Osteocyte (in vitro differentiated cells): ENCODE measurements at places on chromosomes 16 and 17. TPM values are rescaled to one million over a fixed set of nuclear protein-coding genes. Genes with fewer than 3 reads are reported as not detected.

Gene FLII
- 212 and 214 TPM in 2 replicates for total RNA-seq

Gene KRT24
- total RNA-seq, result not detected in 2 replicates

Gene EMP2
- 4.7 and 5.9 TPM in 2 replicates for total RNA-seq

Gene IRX5
- 3.6 and 4.3 TPM in 2 replicates for total RNA-seq

Gene ZNF232
- 7.9 and 8.5 TPM in 2 replicates for total RNA-seq

Gene PLA2G10
- not detected in 2 replicates for total RNA-seq

Gene KRTAP2-2
- total RNA-seq, result not detected in 2 replicates

Gene PIK3R5
- total RNA-seq, result not detected in 2 replicates

Gene CDH1
- 0.21 TPM in 1 of 2 replicates, not detected in the other for total RNA-seq

Gene NTN1
- total RNA-seq, result 19.9 and 21.4 TPM in 2 replicates

Gene KDM6B
- 52.9 and 53.7 TPM in 2 replicates for total RNA-seq

Gene HNF1B
- total RNA-seq, result 7.3 and 8.1 TPM in 2 replicates

Gene ORC6
- 8.5 and 8.8 TPM in 2 replicates for total RNA-seq

Gene TSPOAP1
- 0.05 TPM in 1 of 2 replicates, not detected in the other for total RNA-seq

Gene CCL16
- total RNA-seq, result not detected in 2 replicates

GRCh38 chr17:19000531-19001325, 3.8 kb downstream of the FAM83G start:
- peaks cover 2% of the 10 kb centered on the region for H3K36me3 ChIP-seq
- H3K27me3 ChIP-seq, result no peaks in the 10 kb centered on the region
- no peak overlapping the region for H3K27ac ChIP-seq

- H3K27ac ChIP-seq, result no peak overlapping the region
- no peaks in the 10 kb centered on the region for H3K36me3 ChIP-seq
- H3K4me3 ChIP-seq, result no peak overlapping the region
- no peak for DNase-seq
These were observed 21.8 kb upstream of the CACNG4 start for GRCh38 chr17:66942451-66943264.

GRCh38 chr17:72416905-72417304, 296.1 kb downstream of the SOX9 start:
- H3K4me1 ChIP-seq, result peaks cover 22% of the 10 kb centered on the region
- no peaks in the 10 kb centered on the region for H3K27me3 ChIP-seq
- DNase-seq, result no peak
- no peak overlapping the region for H3K27ac ChIP-seq

DNA sequence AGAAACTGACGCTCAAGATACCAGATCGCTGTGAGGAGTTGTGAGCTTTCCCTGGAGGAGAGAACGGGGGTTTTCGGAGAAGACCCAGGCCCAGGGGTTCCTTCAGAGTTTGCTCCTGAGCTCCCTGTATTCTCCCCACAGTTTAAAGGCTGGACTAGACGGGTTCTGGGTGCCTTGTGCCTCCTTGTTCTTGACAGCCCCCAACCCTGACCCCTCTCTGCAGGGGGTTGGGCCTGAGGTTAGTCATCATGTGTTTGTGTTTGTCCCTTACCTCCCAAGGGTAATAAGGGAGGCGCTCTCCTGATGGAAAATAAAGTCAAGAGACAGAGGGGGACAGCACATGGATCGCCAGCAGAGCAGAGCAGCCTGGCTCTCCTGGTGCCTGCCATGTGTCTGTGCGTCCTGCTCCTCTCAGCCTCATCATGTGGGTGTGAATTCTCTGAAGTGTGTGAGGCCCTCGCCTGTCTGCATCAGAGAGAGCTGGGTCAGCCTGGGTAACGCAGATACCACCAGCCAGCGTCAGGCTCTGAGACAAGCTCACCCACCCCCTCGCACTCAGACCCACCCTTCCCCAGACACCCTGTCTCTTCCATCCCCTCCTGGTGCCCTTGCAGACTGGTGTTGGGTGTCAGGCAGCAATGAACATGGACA, 8.7 kb downstream of the HEXIM2 start:
- peak overlapping the region; percentile 99 for H3K27ac ChIP-seq
- H3K4me3 ChIP-seq, result peak overlapping the region; percentile 69
- no peaks in the 10 kb centered on the region for H3K36me3 ChIP-seq
- H3K27me3 ChIP-seq, result no peaks in the 10 kb centered on the region

DNA sequence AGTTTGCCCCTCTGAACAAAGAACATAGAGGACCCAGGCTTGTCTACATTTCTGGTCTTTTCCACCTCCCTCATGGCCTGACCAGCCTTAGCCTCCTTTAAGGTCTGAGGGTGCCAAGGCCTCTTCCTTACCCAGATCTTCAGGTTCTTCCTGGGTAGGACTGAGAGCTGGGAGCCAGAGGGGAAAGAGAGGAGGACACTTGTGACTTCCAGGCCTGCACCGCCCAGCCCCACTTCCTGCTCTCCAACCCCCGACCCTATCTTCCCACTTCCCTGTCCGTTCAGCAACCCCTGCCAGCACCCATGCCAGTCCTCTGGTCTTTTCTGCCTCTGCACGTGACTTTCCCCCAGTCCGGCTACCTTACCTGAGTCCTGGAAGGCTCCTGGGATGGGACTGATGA, 534 bp downstream of the PRSS36 start:
- H3K27ac ChIP-seq, result no peak overlapping the region
- H3K27me3 ChIP-seq, result peaks cover 18% of the 10 kb centered on the region
- no peak for DNase-seq
- no peak overlapping the region for H3K4me3 ChIP-seq
- H3K4me1 ChIP-seq, result peaks cover 2% of the 10 kb centered on the region

GRCh38 chr17:27466743-27467375, 10.6 kb downstream of the KSR1 start:
- H3K27ac ChIP-seq, result peak overlapping the region; percentile 8
- peaks cover 49% of the 10 kb centered on the region for H3K4me1 ChIP-seq
- H3K4me3 ChIP-seq, result no peak overlapping the region
- no peaks in the 10 kb centered on the region for H3K36me3 ChIP-seq

DNA sequence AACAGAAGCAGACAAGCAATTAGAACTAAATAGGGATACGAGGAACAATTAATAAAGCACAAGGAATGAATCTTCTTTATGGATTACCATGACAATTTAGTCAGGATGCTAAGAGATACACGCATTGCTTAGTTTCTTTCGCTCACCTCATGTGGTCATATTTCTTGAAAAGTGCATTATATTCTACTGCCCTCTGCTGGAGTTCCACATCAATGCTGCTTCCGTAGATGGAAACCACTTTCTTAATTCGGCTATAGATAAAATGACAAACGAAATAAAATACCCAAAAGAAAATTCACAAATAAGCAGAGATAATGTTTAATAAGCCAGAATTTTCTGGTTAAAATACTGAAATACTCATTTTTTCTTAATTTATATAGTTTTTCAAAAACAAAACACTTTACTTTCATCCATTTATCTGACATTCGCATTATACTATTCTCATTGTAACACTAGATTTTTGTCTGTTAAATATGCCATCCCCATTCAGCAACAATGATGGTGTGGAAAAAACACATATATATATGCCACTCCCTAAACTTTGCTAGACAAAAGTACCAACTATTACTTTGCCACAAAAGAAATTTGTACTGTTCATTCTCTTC, 22.0 kb upstream of the PHLPP2 start:
- no peaks in the 10 kb centered on the region for H3K4me1 ChIP-seq
- H3K4me3 ChIP-seq, result no peak overlapping the region

DNA sequence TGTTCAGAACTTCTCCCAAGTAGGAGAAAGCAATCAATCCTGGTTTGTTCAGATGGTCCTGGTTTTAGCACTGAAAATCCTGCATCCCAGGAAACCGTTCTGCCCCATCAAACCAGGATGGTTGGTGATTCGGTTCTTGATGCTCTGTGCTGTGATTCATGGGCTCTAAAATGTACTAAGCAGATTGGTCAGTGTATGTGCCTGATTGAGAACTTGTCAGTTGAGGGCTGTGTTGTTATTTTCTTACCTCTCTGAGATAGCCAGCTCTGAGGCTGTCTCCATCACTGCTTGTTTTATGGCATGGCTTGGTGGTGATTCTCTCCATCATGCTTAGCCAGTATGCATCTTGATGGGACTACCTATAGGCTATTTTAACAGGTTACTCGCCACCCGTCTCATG, 246.9 kb upstream of the RBFOX1 start:
- no peaks in the 10 kb centered on the region for H3K4me1 ChIP-seq
- no peak overlapping the region for H3K4me3 ChIP-seq
- H3K36me3 ChIP-seq, result no peaks in the 10 kb centered on the region
- no peak overlapping the region for H3K27ac ChIP-seq
- no peaks in the 10 kb centered on the region for H3K27me3 ChIP-seq

GRCh38 chr17:32688221-32688620, 188.7 kb downstream of the MYO1D start:
- no peak overlapping the region for H3K4me3 ChIP-seq
- H3K36me3 ChIP-seq, result peaks cover 2% of the 10 kb centered on the region
- H3K27me3 ChIP-seq, result no peaks in the 10 kb centered on the region
- no peak overlapping the region for H3K27ac ChIP-seq
- H3K4me1 ChIP-seq, result peaks cover 2% of the 10 kb centered on the region

GRCh38 chr16:7325834-7326233, 6.8 kb upstream of the RBFOX1 start:
- DNase-seq, result no peak
- no peak overlapping the region for H3K4me3 ChIP-seq
- no peaks in the 10 kb centered on the region for H3K36me3 ChIP-seq
- no peaks in the 10 kb centered on the region for H3K27me3 ChIP-seq
- no peaks in the 10 kb centered on the region for H3K4me1 ChIP-seq

- DNase-seq, result no peak
- H3K27ac ChIP-seq, result no peak overlapping the region
- no peaks in the 10 kb centered on the region for H3K27me3 ChIP-seq
These were observed 312.2 kb downstream of the BCAS3 start for GRCh38 chr17:60989846-60990245.

DNA sequence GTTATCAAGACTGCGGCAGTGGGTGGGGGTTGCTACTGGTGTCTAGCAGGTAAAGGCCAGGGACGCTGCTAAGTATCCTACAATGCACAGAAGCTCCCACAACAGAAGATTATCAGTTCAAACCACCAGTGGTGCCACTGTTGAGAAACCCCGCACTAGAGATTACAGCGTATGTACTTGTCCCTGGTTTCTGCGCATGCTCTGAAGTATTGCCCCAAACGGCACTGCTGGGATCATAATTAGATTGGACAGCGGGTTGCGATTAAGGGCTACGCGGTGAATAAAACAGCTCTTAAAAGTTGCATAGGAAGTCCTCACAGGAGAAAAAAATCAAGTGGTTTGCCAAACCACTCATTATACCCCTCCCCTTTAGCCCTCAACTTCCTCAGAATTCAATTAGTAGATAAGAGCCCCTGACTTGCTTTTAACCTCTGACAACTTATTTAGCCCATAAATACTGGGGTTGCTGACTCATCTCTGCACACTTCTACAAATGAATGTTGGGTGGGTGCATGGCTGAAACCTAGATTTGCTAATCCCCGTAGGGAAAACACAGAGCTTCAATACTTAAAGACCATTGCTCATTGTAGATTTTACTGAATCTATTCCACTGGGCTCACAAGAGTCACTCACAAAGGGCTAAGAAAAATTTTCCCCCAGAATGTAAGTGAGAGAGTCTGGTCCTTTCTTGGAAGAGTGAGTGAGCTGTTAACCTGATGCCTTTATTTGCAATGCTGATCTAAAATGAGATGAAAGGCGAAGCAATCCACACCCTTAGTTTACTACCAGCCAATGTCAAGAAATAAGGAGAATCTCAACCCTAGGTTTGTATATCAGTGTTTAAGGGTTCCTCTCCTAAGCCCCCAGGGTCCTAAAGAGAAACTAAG, 91.8 kb downstream of the RGS9 start:
- H3K36me3 ChIP-seq, result no peaks in the 10 kb centered on the region
- no peak overlapping the region for H3K4me3 ChIP-seq
- no peak overlapping the region for H3K27ac ChIP-seq
- no peaks in the 10 kb centered on the region for H3K27me3 ChIP-seq
- DNase-seq, result no peak
- peaks cover 4% of the 10 kb centered on the region for H3K4me1 ChIP-seq

DNA sequence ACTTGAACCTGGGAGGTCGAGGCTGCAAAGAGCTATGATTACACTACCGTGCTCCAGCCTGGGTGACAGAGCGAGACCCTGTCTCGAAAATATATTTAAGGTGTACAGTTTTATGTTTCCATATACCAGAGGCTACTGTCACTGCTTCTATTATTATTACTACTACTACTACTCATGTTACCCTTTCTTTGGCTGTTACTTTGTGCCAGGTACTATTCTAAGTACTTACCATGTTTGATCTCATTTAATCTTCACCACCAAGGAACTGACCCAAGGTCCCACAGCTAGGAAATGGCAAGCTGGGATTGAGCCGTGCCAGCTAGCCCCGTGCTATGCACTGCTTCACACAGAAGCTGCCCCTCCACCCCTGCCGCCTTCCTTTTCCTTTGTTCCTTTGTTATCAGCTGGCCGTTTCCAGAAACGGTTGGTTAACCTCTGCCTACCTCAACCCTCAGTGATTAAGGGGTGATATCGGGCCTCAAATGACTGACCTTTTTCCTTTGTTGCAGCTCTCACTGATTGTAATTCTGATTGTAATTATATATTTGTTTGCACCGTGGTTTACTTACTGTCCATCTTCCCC, 78.4 kb downstream of the ABCC1 start:
- peaks cover 65% of the 10 kb centered on the region for H3K4me1 ChIP-seq
- no peaks in the 10 kb centered on the region for H3K27me3 ChIP-seq
- H3K27ac ChIP-seq, result peak overlapping the region; percentile 98
- H3K36me3 ChIP-seq, result peaks cover 37% of the 10 kb centered on the region

DNA sequence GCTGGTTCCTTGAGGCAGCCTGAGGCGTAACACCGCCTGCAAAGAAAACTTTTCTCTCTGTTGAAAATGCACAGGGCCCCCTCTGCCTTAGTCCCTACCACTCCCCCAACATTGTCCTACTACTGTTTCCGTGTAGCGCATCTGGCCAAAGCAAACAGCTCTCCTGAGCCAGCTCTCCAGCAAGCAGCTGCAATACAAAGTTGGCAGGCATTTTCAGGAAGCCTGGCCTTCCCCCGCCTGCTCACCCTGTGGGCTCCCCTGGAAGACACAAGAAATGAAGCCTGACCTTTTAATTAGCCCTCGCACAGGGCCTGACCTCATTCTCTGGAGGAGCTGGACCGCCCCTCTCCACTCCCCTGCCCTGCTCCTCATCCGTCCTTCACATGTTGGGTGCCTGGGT, 66.7 kb downstream of the SOX9 start:
- DNase-seq, result no peak
- H3K27ac ChIP-seq, result no peak overlapping the region
- peaks cover 7% of the 10 kb centered on the region for H3K4me1 ChIP-seq
- no peak overlapping the region for H3K4me3 ChIP-seq
